Tongue (tissue), 3 donors: ENCODE measurements at places on chromosomes 2 and 18. TPM values are rescaled to one million over a fixed set of nuclear protein-coding genes. Genes with fewer than 3 reads are reported as not detected.

DNA sequence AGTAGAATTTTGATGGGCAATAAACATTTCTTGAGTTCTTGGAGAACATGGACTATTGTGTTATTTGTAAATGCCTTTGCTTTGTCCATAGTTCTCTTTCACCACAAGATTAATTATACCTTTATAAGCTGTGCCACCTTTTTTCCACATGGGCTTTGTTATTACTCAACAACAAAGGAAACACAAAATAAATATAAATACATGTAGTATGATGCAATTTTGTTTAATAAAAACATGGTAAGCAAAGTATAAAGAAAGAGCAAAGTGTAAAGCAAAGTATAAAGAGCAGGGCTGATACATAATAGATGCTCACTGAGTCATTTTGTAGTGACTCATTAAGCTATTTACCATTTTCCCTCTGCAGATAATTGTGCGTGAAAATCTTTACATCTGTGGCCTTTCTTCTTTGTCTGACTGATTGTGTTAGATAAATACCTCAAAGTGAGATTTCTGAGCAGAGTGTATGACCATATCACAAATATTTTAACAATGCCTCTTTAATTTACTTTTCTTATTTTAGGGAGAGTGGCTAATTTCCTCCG is 80.9 kb downstream of the CERS6 start:
- DNase-seq, result no peak

DNA sequence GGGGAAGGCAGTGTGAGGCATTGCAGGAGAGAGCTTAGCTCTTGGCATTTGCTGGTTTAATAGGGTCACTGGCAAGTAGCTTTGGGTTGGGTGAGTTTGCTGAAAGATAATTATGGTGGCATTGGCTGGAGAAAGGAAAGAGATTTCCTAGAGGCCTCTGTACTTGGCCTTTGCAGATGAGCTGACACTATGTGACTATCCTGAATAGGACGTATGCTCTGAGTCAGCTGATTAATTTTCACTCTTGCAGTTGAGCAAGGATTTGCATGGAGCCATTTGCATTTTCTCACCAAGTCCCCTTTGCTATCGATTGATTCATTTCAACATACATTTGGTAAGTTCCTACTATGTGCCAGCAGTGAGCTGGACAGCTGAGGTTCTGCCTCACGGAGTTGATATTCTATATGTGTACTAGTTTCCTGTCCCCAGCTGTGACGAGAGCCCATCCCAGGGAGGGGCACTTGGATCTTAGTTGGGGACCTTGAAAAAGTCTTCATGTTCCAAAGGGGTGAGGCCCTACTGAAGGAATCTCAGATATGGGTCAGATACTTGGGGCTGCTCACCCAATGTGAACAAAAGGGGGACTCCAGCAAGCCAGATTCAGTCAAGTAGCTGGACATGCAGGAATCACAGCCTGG is 245.7 kb downstream of the LOXHD1 start:
- DNase-seq, result peak; percentile 60

- no peak for DNase-seq
These were observed 1353.7 kb upstream of the LRRTM1 start for GRCh38 chr2:81658227-81658626.

DNA sequence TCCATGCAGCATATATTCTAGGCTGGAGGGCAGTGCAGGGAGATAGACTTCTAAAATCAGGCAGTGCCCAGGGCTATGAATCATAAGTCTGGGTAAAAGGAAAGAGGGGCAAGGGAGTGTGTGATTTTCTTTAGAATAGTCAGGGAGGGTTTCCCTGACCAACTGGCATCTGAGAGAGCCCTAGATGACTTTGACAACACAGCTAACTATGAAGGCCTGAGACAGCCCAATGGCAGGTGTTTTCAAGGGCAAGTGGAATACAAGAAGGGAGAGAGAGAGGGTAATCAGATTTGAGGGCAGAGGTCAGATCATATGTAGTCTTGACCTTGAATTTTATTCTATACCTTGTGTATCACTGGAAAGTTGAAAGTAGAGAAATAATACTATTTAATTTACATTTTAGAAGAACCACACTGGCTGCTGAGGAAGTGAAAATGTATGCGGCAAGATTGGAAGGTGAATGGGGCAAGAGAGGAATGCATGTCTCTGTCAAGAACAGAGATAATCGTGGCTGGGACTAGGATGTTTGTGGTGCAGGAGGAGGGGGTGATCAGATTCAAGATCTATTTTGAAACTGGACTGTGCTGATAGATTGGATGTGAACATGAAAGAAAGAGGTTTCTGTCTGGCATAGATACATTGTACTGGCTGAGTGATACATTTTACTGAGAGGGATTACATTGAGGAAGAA is 1.9 kb upstream of the ITGB6 start:
- no peak for DNase-seq

- DNase-seq, result no peak
These were observed 23.5 kb downstream of the HPCAL1 start for GRCh38 chr2:10326151-10326616.

GRCh38 chr2:25491003-25491696 is 149.4 kb upstream of the DNMT3A start:
- DNase-seq, result no peak

GRCh38 chr2:186702501-186702900 is 8.6 kb downstream of the FAM171B start:
- DNase-seq, result no peak

DNA sequence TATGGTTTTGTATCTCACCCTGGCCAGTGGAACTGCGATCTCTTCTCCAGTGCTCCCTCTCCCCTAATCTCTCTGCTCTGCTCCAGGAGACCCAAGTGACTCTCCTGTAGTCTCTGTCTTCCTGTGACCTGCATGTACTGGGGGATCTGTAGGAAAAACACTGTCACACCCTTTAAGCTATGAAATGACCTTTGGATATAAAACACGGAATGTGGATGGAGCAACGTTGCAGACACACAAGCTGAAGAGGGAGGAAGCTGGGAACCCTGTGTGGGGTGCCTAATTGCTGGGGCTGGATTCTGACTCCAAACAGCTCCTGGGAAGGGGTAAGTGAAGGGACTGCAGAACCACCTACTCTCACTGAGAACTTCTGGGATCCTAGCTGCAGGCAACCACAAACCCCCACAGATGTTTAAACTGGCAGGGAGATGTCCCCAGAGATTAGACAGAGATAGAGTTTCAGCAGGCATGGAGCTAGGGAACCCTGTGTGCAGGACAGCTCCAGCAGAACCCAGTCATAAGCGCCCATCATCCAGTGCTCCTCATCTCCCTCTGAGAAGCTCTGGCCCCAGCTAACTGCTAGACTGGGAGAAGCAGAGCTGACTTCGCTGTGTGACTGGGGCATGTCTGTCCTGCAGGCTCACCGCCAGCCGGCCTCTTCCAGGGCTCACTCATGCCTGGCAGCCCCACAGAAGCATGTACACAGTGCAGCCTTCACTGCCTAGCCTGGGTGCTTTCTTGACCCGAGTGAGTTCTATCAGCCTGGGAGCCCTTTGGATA is 482.7 kb upstream of the SETBP1 start:
- no peak for DNase-seq

GRCh38 chr2:182404975-182405561 is 21.8 kb downstream of the PDE1A start:
- DNase-seq, result no peak

The LOXHD1 gene
- total RNA-seq, result 3.4 TPM

The MCFD2 gene
- 55.7 TPM for total RNA-seq

The PHLPP1 gene
- total RNA-seq, result 8.8 TPM

The TRIM54 gene
- total RNA-seq, result 40.5 TPM

The CERS6 gene
- 49.6 TPM for total RNA-seq

The VIL1 gene
- total RNA-seq, result not detected

The FMNL2 gene
- total RNA-seq, result 30.8 TPM

The CPS1 gene
- total RNA-seq, result 2.8 TPM
